ENCODE measurements at places on chromosomes 4 and X.

- no peak for DNase-seq
Measured at GRCh38 chr4:77815636-77816035, 3.5 kb downstream of the CNOT6L start.

- DNase-seq: peak; percentile 38
Measured at GRCh38 chr4:2785613-2786012, 7.3 kb upstream of the SH3BP2 start.

DNA sequence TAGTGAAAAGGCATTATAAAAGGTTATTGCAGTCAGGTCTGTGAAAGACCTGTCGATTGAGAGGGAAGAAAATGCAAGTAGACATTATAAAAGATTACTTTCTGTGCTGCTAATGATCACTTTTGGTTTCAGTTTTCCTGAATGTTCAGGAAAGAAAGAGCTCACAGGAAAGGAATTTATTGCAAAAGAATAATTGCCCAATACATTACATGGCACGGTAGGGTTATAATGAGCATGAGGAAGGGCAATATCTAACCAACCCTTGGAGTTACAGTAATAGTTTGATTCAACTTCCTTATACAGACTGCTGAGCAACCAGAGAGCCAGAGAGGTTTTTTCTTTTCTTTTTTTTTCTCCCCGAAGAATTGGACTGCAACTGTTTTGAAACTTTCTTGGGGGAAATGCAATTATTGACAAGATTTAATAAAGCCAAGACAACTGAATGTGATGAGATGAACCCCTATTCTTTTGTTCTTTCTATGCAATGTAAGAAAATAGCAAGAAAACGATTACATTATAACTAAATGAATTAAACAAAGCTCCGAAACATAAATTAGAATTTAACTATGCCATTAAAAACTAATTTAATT lies 247.0 kb downstream of the C4orf33 start:
- peak; percentile 36 for DNase-seq

DNA sequence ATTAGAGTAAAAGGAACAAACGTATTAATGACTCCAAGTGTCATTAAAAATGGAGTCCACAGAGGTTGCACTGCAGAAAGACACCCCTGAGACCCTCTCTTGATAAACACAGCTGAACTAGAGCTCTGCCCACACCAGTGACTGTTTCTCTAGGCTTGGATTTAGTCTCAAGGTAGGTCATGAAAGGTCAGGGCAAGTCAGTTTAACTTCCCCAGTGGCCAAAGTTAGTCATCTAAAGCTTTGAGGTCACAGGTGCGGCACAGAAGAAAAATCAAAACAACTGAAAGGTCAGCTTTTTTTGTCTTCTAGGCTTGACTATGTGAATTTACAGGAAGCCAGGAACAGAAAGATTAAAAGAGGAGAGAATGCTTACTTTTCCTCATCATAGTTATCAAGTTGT lies 749.6 kb downstream of the RAB28 start:
- DNase-seq: no peak

DNA sequence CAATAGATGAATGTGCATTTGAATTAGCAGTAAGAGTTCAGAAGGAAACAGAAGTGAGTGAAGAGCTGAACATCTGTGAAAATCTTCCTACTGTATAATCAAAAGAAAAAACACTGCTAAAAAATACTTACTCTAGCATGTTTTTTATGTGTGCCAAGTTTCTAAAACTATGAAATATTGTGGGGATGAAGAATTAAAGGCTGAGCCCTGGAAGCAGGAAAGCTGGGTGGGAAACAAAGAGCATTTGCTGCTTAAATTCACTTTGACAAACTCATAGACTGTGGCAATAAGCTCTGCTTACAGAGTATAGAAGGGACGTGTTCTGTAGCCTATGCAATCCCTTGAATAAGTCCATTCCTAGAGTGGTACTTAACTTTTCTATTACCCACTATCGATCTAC lies 261.7 kb downstream of the ANKRD50 start:
- no peak for DNase-seq

DNA sequence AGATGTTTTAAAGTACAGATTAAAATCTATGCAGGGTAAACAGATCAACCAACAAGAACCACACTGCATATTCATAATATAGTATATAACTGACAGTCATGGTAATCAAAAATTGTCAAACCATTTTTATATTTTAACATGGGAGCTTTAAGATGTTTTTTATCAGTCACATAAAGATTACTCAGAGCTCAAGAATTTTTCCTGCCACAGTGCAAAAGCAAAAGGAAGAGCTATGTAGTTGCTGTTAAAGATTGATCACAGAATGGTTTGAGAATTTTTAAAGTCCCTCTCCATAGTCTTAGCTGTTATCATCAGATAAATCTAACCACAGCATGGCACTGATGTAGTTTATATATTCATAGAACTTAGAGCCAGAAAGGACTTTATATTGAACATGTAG lies 8.5 kb downstream of the RAB9B start:
- DNase-seq: no peak

- no peak for DNase-seq
Measured at GRCh38 chrX:43564953-43565352, 91.1 kb upstream of the MAOA start.

GRCh38 chrX:107827030-107827831 lies 1.6 kb downstream of the MID2 start:
- peak; percentile 7 for DNase-seq

- DNase-seq: peak; percentile 88
Measured at GRCh38 chr4:68373513-68373912, 23.6 kb upstream of the YTHDC1 start.

DNA sequence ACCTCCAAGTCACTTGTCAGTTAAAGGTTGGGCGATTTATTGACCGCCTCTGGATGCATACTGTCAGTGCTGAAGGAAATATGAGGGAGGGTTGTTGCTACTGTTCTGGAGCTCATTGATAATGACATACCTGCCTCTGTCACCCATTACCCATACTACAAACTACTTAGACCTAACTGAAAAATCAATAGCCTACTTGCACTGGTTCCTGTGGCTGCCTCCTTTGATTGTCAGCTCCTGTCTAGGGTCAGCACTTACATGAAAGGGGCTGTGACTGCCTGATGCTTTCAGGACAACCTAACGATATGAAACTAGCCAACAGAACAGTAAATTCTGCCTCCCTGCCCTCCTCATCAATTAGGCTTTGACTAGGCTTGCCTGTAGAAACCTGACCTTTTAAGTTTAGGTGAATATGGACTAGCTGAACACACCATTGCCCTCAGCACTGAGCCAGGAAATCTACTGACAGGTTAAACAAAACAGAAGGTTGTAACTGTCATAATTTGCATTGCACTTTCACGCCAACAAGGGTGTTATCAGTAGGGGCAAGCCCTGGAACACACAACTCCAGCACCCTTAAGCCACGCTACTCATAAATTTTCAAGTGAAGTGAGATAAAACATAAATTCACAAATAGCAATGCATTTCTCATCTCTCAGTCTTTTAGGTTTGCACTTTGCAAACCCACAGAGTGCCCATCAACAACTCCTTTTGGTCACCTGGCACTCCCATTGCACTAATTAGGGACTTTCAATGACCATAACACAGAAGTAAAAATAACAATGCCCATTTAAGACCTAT lies 9.0 kb upstream of the MAB21L2 start:
- no peak for DNase-seq

GRCh38 chr4:102247041-102247440 lies 98.2 kb downstream of the SLC39A8 start:
- DNase-seq: peak; percentile 6

DNA sequence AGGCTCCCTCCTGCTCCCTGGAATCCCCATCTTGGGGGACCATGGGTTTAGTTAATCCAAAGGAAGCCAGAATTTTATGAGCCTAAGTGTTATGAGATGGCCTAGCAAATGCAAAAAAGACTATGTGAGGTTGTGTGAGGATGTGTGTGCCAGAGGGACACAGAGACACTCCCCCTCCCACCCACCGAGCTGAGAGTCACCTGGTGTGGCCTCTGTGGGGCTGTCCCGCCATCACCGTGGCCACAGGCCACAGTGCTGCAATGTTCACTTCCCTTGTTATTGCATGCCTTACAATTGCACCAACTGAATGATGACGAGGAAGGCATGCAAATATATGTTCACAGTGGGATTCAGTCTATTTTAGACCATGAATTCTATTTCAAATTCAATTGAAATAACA lies 601 bp upstream of the FGFBP2 start:
- DNase-seq: no peak

- peak; percentile 53 for DNase-seq
Measured at GRCh38 chrX:46582325-46582724, 8.8 kb downstream of the CHST7 start.

DNA sequence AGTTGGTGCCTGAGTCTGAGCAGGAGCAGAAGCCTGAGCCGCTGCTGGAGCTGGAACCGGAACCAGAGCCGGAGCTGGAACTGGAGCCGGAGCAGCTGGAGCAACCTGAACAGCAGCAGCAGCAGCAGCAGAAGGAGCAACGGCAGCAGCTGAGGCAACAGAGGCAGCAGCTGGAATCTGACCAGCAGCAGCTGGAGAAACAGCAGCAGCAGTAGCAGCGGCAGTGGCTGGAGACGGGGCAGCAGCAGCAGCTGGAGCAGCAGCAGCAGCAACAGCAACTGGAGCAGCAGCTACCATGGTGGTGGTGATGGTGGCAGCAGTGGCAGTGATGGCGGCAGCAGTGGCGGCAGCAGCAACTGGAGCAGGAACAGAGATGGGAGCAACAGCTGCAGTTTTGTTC lies 61.5 kb downstream of the AMOT start:
- no peak for DNase-seq

GRCh38 chrX:102723456-102723855 lies 2.9 kb downstream of the GPRASP3 start:
- DNase-seq: no peak

GRCh38 chr4:54231419-54231767 lies 2.3 kb downstream of the PDGFRA start:
- DNase-seq: no peak

DNA sequence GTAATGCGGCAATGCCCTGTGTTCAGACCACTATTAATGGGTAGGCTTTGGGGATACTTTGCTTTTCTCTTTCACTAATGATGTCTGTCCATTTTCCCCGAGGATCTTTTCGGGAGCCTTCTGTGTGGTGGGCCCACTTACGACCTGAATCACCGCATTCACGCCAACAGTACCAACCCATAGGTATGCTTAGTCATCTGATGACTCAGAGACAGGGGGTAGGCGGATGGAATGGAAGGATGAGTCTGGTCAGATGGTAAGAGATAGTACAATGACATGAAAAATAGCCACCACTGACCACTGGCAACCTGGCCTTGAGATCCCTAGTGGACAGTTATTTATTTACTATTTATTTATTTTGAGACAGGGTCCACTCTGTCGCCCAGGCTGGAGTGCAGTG lies 76.0 kb upstream of the DHRSX start:
- DNase-seq: no peak

GRCh38 chr4:75497133-75497532 lies 17.1 kb downstream of the RCHY1 start:
- DNase-seq: no peak

- DNase-seq: no peak
Measured at GRCh38 chr4:173498023-173498422, 32.0 kb downstream of the HAND2 start.

DNA sequence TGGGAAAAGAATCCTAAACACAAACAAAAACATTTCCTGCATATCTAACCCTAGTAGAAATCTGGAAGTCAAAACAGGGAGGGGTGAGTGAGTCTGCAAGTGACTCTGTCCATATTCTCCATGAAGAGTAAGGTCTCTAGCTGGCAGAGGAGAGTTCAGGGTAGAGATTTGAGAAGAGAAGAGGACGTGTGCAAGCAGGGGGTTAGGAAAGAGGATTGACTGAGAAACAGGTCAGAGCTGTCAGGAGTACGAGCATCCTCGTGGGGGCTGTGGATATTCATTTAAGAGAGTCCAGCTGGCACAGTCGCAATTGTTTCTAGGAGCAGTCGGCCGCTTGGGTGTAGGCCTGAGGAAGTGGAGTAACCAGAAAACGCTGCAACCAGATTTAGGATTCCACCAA lies 27.9 kb downstream of the PROM1 start:
- no peak for DNase-seq

GRCh38 chr4:151199319-151200190 lies 77.4 kb upstream of the PRSS48 start:
- DNase-seq: peak; percentile 48

GRCh38 chrX:118116713-118117550 lies at the start of gene KLHL13:
Gene KLHL13, minus strand, starts transcription at chrX:118116810. Its CDS starts 88,337 bp downstream, at chrX:118028473.
- DNase-seq: peak; percentile 71

GRCh38 chr4:47031011-47031678 lies at the start of gene GABRB1:
Gene GABRB1, plus strand, starts transcription at chr4:47031567.
- peak; percentile 12 for DNase-seq

DNA sequence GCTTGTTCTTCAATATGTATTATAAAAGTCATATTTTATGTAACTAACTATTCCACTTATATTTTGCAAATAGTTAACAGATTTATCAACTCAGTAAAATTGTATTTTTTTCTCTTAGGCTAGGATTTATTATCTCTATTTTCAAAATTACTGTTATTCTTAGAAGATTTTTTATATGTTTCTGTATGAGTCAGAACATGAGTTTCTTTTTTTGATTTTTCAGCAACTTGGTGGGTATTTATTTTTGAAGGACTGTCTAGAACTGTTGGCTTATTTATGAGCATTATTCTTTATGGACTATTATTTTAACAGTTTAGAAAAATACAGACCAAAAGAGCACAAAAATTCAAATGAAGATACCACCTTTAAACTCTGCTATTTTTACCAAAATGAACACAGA lies 6.8 kb downstream of the AIMP1 start:
- no peak for DNase-seq

GRCh38 chr4:90546114-90546513 lies 418.9 kb downstream of the CCSER1 start:
- DNase-seq: no peak

DNA sequence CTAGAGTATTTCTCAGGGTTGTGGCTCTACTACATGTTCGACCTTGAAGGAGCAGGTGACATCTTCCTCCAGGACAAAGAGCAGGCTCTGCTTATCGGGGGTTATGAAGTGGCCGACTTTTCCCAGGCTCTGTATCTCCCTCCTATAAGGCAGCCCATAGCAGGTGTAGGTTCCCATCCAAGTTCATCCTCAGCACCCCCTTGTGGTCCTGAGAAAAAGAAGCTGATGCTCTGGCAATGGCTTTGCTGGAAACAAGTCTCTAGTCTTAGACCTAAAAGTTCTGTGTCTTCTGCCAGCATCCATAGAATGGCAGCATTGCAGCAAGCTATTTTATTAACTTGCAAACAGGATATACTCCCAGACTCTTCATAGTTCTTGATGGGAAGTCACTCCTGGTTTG lies 836.6 kb upstream of the PRKX start:
- no peak for DNase-seq

DNA sequence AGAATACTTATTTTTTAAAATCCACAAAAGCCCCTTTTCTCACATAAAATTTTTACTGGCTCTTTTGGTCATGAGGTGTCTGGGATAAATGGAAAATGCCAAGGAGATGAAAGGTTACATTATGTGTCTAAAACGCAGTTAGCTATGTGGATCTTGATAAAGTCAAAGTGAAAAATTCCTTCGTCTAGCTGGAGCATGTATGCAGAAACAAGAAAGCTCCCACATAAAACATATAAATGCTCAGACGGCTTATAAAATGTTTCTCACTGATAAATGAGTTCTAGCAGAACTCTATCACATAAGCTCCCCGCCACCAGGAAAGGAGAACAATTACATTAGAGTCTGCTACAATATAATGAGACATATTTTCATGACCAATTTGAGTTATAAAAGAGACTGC lies 83.8 kb downstream of the TBC1D9 start:
- no peak for DNase-seq

Data from foreskin fibroblast (primary cell).